ENCODE measurements at places on chromosomes 5 and 9.

GRCh38 chr5:56440871-56441740 is 208.0 kb upstream of the ANKRD55 start:
- DNase-seq: no peak

GRCh38 chr9:133572821-133573361 is 36.3 kb downstream of the FAM163B start:
- no peak for DNase-seq

- DNase-seq: no peak
Observed at GRCh38 chr9:135180586-135180985, 93.1 kb downstream of the OLFM1 start.

GRCh38 chr9:118162716-118163115 is 458.5 kb downstream of the TLR4 start:
- no peak for DNase-seq

GRCh38 chr5:1193591-1193985 is 7.8 kb upstream of the SLC6A19 start:
- DNase-seq: no peak

- DNase-seq: peak; percentile 78
Observed at GRCh38 chr5:132466433-132467286, 23.9 kb downstream of the IRF1 start.

DNA sequence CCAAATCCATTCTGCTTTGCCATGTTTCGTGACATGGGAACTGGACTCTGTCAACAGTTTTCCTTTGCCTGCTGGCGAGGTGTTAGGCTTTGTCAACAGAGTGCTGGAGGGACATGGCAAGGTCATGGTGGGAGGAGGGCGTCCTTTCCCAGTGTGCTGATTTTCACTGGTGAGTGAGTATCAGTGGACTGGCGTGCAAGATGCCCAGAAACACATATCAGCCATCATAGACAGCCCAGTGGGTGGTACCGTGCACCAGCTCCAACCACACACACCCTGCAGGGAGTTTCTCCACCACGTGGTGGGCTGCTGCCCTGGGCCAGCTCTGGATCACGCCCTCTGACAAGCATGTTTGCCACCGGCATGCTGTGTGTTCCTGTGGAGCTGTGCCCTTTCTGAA is 50.0 kb upstream of the ABL1 start:
- no peak for DNase-seq

DNA sequence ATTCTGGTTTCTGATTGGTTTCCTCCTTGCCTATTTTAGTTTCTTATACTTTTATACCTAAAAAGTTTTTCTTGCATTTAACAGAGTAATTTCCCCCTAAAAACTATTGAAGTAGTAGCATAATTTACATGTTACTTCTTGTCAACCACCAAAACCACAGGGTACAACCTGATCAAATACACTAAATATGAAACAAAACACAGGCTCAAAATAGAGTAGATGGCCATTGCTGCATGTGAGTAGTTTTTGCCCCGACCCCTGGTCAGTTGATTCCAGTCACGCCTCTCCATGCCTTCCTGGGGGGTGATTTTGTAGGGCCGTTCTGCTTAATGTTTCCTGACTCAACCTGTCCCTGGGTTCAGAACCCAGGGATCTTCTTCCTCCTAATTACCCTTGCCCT is 101.8 kb downstream of the TLE4 start:
- DNase-seq: no peak

DNA sequence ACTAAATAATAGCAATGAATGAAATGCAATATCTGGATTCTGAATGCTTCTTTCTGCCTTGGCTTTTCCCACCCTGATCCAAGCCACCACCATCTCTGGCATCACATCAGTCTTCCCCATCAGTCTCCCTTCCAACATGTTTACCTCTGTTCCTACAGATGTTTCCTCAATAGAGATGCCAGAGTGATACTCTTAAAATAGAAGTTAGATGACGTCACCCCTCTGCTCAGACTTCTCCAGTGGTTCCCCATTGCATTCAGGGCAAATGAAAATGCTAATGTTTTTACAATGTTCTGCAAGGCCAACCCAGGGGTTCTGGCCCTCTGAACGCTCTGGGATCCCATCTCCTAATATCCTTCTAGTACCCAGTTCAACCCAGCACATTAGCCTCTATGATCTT is 305.8 kb downstream of the TRIM32 start:
- DNase-seq: no peak

DNA sequence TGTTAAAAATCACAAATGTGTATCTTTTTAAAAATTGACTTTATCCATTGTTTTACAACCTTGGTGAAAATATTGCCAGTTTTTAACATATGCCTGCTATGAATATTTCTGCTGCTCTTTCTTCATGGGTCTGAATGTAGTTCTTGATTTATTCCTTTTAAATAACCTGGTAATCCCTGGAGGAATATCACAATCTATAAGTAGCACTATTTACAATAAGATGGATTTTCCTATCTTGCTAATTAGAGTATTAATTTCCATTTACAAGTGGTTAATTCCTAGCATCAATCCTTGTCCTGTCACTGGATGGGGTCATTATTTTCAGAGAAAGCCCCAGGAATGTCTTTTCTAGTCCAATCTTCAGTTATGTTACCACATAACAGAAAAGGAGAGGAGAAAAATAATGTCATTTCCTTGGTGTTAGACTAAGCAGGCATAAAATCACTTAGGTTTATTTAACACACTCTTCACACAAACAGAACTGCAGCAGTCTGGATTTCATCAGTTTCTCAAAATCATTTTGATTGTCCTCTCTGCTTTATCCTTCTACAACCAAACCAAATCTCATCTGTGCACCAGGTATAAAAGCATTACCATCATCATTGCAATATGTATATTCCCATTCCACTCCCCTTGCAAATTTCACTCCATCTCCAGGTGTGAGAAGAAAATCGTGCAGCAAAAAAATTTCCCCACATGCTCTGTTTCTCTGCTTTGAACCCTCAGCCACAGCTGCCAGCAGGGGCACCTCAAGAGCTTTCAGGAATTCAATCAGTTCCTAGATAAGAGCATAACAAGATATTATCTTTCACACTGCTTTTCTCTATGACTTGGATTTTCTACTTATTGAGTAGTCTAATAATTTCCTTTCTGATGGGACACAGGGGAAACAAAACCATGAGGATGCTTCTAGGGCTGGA is 204.1 kb downstream of the SEC61B start:
- DNase-seq: no peak

- no peak for DNase-seq
Observed at GRCh38 chr5:154215571-154216325, 25.2 kb downstream of the GALNT10 start.

- no peak for DNase-seq
Observed at GRCh38 chr5:149166128-149166527, 24.8 kb downstream of the ABLIM3 start.

GRCh38 chr5:96569332-96569731 is 92.8 kb upstream of the CAST start:
- DNase-seq: no peak

GRCh38 chr5:58136406-58136805 is 323.5 kb downstream of the PLK2 start:
- no peak for DNase-seq

DNA sequence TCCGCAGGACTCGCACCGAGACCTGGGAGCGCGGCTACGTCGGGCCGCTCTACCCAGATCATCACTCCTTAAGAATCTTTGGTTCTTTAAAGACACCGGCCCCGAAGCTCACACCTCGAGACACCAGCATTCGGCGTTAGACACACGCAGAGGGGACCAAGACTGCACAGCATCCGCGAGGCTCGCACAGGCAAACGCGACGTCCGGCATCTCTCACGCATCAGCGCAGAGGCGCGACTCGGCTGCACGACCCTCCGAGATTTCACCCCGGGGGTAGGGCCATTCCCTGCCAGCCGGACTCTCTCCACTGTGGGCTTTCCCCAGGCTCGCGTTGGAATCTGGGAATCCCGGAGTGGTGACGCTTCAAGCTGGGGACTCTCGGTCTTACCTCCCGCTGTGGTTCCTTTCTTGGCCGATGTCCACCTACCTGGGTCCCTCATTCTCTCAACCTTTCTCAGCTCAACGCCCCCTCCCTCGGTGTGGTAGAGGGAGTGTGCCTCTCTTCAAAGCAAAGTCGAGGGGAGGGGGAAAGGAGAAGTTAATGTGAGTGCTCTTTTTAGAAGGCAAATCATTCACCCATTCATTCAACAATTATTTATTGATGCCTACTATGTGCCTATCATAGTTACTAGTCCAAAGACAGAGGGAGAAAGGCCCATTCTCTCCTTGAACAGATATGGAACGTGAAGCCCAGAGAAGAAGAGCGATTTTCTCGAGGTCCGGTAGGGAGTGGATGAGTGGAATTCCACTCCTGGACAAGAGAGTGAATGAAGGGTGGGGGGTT is 1.3 kb upstream of the HAND1 start:
- no peak for DNase-seq

DNA sequence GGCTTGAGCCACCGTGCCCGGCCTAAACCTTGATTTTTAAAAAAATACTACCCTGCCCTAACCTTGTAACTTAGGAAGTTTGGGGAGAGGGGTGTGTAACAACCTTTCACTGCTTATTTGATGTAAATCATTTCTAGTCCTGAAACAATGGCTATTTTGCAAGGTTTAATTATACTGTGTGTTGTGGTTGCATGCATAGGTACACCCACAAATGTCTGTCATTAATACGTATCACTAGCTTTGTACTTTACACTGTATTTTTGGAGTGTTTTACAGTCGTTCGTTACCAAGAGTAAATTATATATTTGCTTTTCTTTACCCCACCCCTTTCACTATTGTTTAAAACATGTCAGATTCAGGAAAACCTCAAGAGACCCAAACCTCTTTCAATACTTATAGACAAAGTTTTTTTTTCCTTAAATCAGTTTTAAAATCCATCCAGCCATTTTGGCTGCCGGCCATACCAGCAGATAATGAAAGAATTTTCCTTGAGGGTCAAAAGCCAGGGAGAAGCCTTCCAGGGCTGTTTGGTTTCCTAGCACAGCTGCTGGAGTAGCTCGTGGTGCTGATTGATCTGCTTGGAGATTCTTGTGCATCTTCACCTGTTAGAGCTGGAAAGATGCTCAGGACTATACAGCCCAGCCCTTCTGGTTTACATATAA is 50.7 kb downstream of the DOCK8 start:
- DNase-seq: no peak
